Fibroblast of skin of left biceps (primary cell): ENCODE measurements at places on chromosomes 7 and 10.

DNA sequence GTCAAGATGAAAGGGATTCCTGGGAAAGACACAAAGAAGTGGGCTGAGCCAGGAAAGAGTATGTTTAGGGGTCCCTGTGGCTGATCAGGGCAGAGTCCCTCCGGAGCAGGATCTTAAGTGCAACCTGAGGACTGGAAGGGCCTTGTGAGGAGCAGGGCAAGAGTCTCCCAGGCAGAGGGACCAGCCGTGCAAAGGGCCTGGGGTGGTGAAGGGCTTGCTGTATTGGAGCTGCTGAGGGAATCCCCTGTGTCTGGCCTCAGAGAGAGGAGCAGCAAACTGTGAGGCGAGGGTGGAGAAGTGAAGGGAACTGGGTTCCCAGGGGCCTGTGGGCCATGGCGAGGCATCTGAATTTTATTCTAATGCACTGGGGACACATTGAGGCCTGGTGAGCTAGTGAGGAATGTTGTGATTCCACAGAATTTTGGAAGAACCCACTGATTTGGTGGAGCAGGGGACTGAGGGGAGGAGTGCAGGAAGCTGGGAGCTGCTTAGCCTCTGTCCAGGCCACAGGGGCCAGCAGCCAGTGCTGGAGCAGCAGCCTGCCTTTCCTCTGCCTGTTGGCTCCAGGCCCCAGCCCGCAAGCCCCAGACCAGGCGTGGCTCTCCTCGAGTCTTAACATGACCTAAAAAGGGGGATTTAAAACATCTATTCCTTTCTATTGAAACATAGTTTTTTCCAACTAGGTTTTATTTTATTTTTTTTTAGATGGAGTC is 138.4 kb upstream of the IGFBP3 start:
- no peak for DNase-seq

DNA sequence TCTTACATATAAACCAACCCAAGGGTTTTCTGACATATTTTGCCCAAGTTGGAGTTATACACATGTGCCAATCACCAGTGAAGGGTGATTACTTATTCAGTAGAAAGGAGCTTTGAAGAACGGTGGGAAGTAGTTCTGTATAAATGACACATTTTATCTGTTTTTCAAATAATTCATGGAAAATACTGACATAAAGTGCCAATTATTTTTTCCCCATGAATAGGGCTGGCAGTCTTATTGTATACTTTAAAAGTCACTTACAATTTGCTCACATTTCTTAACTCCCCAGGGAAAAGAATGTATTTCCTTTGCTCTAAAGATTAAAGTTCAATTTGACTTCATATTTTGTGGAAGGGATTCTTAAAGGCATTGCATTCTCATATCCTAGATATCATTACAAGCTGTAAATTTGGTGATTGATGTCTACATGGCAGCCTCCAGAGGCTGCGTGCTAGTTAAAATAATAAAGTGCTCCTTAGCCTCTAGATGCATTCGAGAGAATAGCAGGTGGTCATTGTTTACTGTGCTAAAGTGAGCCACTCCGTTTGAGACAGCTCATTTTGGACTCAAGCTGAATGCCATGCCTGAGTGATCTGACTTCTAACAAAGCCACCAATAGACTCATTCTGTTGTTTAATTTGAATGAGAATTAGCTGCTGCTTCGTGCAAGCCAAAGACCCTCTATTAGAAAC is 148.8 kb upstream of the NRP1 start:
- DNase-seq = no peak

DNA sequence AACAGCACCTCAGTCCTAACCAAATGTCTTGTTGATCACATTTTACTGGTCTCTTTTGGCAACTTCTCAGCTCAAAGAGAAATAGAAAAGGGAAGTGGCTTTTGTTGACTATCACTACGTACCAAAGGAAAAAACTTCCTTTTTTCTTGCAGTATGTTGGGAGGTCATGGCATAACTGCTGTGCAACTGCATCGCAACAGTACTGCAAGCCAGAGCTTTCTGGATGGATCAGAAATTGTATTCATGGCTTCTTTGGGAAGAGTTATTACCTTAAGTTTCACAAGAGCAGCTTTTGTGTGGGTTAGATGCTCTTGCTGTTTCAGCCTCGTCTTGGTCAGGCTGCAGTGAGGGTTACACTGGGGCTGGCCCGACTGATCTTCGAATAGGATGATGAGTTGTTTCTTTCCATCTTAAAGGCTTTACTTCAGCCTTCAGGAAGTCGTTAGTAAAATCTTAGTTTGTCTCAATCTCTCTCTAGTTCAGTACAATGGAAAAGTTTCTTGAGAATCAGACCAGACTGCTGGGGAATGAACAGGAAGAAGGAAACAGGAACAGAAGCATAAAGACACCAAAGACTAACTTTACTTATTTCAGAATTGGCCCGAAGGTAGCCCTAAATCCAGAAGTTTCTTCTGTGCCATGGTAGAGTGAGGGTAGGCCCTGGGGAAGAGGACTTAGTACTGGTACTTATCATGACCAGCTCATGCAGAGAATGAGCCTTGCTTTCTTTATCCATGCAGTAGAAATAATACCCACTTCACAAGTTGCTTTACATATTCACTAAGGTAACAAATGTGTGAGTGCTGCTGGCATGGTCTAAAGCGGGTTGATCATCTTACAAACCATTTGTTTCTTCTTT is 153.6 kb downstream of the CELF2 start:
- no peak for DNase-seq

GRCh38 chr10:129773359-129773990 is 190.6 kb downstream of the EBF3 start:
- no peak for DNase-seq

GRCh38 chr10:11170574-11170973 is 152.9 kb downstream of the CELF2 start:
- DNase-seq = no peak

GRCh38 chr10:35959252-35959651 is 317.2 kb upstream of the FZD8 start:
- no peak for DNase-seq

- DNase-seq = no peak
Observed at GRCh38 chr10:118259288-118259906, 82.7 kb downstream of the FAM204A start.

DNA sequence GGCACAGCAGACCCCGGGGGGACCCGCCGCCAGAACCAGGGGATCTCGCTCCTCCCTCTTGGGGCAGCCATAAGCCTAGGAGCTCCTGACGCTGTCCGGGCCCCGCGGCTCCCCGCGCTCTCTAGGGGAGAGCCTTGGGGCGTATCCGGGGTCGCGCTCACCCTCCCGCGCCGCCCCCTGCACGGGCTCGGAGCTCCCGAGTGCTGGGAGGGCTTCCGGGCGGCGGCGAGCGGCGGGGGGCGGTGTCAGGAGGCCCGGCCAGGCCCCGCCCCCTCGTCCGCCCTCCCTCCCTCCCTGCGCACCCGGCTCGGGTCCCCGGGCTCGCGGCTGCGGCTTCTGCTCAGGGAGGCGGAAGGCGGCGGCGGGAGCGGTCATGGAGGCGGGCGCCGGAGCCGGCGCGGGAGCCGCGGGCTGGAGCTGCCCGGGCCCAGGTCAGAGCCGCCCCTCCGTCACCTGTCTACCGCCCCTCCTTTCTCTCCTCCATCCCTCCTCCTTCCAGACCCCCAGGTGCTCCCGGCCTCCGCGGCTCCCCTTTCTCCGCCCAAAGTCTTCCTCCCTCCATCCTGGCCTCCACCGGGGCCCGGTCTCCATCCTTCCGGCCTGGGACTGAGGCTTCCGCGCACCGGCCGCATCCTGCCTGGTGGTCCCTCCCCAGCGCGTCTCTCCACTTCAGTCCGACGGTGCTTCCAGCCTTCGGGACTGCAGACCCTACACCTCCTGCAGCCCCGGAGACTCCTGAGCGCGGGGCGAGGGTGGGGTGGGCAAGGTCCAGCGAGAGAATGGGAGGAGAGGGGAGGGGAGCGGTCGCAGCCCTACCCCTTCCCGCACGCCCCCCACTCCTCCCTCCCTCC is at the start of gene CCDC136:
Gene CCDC136 (plus strand): TSS at position 848 of the 851 bp plus-strand sequence. CDS start 444 bp downstream, outside the sequence.
- no peak for DNase-seq

GRCh38 chr7:131927770-131928423 is 371.5 kb upstream of the PODXL start:
- no peak for DNase-seq

- no peak for DNase-seq
Observed at GRCh38 chr10:10727812-10728211, 289.9 kb upstream of the CELF2 start.

- DNase-seq = no peak
Observed at GRCh38 chr7:29329686-29330085, 135.1 kb downstream of the CHN2 start.

DNA sequence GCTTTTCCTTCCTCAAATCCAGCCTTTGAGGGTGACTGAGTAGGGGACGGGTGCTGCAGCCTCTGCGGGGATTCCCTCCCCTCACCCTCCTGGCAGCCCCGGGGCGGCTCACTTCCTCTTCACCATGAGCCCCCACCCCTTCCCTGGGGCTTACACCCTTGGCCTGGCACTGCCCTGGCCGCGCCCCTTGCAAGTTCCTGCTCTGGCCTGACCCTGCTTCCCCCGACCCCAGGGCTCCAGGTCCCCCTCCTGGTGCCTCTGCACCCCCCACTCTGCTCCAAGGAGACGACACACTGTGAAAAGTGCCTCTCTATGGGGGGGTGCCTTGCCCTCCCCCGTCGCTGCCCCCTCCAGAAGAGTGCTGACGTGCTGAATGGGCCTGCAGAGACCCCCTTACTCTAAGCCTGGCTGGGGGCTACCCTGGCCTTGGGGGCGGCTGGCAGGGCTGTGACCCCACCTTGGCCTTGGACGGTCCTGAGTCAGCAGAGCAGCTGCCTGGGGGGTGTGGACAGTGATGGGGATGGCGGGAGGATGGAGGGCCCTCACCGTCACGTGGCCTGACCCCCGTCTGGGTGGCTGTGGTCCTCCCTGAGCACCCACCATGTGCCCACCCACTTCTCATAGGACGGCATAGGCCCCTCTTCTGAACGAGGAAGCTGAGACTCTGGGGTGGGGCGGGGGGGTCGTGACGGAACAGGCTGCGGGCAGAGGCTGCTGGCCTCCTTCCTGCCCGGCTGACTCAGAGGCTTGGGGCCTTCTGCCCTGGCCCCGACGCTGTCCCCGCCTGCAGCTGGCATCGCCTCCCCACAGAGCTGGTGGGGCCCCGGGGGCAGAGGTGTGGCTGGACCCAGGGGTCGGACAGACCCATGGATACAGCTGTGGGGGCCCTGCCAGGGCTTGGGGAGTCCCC is 9.8 kb downstream of the LFNG start:
- no peak for DNase-seq

DNA sequence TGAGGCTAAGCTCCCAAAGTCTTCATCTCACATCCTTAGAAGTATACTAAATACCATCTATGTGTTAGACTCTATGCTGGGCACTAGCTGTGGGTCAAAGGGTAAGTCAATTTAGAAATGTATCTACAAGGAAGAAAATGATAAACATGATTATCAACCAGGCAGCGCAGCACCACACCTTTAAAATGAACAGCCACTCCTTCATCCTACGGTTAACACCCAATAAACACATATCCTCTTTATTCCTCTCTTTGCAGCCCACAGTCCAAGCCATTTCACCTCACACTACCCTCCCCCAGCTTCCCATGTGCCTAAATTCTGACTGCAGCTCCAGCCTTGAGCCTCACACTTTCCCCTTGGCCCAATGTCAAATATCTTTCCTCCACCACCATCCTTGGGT is 362.6 kb downstream of the FGFR2 start:
- no peak for DNase-seq

- DNase-seq = no peak
Observed at GRCh38 chr7:159095979-159096411, 48.7 kb downstream of the VIPR2 start.

GRCh38 chr10:70055550-70055949 is 2.9 kb downstream of the MACROH2A2 start:
- DNase-seq = no peak

GRCh38 chr10:53479365-53479764 is 706.8 kb upstream of the MBL2 start:
- DNase-seq = no peak

- no peak for DNase-seq
Observed at GRCh38 chr10:95758351-95759025, 2.5 kb downstream of the ENTPD1 start.
